Activated CD4-positive, alpha-beta T cell treated with anti-CD3 and anti-CD28 coated beads for 4 hours (primary cell): ENCODE measurements at places on chromosomes 12 and 14.

DNA sequence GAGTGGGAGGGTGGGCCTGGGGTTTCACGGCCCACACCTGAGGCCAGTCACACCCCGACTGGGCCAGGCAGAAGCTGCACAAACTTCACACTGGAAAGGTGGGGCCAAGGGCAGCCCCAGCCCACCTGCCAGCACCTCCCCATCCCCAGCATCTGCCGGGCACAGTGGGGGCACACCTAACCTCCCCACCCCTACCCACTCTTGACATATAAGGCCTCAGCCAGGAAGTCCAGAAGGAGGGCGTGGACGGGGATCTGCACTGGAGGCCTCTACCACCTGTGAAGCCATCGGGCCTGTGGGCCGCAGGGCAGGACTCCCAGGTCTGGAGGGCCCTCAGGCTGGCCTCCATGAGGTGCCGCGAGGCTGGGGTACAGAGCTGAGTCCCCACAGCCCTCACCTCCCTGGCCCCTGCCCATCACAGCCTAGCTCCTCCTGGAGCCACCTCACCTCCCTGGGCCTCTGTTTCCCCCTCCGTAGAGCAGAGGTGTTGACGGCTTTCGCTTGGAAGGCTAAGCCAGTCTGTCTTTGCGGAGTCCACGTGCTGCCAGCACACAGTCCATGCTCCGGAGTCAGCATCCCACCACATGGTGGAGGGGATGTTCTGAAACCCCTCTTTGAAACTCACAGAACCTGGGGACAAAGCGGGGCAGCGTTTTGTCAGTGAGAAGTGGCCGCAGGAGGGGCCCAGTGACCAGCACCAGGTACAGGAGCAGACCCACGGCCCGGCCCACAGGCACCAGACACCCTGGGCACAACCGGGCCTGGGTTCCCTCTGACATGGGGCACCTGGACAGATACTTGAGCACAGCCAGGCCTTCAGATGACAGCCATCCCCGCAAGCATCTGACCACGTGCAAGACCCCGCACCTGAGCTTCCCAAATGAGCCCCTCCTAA, 38.2 kb upstream of the INF2 start:
- no peak for DNase-seq

DNA sequence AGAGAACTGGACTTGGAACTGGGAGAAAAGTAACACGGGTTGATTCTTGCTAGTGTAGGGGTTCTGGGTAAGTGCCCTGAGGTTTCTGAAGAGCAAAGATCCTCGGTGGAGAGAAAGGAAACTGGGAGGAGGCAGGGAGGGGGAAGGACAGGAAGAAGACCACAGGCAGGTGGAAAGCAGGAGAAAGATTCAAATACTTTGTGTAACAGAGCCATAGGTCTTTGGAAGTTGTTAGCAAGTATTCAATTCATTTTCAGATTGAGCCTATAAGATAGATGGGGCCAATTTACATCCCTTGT, 1.3 kb downstream of the PNP start:
- DNase-seq: no peak

DNA sequence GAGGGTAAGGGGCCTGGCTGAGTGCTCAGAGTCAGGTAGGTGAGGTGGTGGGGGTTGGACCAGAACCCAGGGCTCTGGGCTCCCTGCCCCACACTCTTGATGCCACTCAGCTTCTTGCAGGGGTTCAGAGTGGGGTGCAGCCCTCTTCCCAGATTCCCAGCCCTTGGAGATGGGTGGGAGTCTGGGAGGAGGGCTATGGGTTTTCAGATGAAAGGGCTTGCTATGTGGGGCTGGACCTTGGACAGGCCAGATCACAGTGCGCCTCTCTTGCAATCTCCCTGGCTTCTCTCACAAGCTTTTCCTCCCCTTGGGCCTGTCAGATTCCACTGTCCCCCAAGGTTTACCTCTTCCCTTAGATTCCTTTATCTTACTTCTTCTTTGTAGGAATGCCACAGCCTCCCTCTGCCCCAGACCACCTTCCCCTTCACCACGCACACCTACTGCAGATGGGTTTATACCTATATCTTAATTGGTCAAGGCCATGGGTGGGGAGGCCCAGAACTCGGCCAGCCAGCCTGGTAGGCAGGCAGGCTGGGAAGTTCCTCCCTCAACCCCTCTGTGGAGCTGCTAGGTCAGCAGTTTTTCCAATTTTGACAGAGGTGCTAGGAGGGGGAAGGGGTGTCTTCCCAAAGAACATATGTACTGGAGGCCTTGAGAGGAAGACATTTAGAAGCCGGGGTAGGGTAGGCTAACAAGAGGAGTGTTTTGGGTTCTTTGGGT, 1.4 kb downstream of the NYNRIN start:
- DNase-seq: no peak

GRCh38 chr12:11812586-11813437, 163.3 kb downstream of the ETV6 start:
- DNase-seq: no peak

DNA sequence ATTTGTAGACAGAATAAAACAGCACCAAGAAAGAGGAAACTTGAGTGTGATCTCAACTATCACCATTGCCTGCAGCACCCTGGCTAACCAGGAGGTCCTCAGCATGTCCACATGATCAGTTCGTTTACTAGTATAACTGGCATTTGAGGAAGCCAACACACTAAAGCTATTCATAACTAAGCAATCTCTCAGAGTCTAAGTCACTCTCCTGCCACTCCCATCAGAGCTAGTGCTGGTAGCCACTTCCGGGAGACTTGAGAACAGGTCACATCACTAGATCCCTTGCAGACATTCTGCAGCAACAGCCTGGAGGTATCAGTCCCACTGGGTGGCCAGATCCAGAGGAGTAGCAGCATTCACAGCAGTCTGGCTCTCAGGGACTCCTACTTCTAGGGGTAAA, 352.9 kb upstream of the OR4E1 start:
- DNase-seq: no peak

DNA sequence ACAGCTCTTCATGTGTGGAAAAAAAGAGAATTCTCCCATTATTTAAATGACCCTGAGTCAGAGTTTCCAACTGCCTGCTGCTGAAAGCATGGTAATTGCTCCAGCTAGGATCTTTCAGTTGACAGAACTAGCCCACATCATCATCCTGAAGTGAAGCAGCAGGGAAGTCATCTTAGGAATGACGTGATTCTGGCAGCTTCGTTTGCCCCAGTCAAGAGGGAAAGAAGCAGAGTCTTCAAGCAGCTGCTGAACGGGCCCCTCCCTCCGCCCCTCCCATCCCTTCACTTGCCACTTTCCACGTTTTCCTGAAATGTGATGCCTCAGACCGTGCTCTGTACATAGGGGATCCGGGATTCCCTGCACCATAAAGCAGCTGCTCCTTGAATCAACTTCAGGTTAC, 455.0 kb upstream of the TMEM132C start:
- DNase-seq: no peak

DNA sequence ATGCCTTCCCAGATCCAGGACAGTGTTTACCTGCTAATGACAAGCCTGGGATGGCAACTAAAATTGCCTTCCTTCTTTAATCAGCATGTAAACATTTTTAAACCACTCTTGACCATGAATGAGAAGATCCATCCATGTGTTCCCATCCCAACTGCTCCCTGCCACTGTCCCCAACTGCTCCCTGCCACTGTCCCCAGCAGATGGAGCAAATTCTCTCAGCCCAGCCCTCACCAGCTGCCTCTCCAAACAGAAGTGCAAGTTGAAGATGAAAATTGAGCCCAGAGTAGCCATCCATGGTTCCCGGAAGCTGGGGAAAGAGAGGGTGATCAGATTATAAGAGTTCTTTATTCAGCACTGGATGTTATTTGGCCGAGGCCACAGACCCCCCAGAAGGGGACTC, 133.1 kb downstream of the SLC15A4 start:
- DNase-seq: no peak

DNA sequence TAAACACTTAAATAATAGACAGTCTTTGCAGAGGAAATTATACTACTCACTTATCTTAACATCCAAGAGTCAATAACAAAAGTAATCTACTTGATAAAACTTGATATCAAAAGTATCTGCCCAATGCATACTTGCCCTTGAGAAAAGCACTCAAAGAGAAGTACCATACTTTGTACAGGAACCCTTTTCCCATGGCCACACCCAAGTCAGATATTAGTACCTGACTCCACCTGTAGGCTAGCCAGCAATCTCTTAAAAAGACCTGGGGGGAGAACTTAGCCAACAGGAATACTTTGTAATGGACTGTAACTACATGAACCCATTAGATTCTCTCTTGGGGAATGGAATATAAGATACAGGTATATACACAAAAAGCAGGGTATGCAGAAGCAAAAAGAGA, 99.6 kb upstream of the HECTD1 start:
- no peak for DNase-seq

DNA sequence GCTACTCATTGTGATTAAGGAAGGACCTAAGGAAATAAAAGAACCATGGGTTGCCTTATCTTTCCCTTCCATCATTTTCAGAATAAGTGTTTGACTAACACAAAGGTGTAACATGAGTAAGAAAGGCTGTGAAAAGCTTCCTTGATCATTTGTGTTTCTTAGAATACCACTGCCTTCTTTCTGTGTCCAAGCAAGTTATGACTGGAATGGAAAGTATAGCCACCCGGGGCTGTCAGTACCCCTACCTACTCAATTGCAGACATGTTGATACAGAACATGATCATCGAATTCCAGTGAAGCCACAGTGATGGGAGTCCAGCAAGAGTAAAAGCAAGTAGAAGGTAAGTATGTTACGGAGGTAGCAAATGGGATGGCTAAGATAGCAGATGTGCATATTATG, 209.8 kb downstream of the PELI2 start:
- DNase-seq: no peak

DNA sequence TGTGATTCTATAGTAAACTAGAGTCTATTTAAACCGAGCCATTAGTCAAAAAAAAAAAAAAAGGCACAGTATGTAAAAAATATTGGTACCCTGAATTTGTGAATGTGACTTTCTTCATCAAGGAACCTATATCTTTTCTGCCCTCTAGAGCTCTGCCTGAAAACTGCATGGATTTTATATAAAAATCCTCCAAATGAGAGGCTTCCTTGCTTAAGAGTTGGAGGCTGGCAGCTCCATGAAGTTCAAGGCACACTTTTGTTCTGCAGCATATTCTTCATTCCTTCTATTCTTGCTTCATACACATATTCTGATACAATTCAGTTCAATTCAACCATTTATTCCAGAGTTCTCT, 23.1 kb upstream of the NKX2-8 start:
- DNase-seq: no peak

GRCh38 chr14:30381861-30382480, 177.0 kb upstream of the G2E3 start:
- no peak for DNase-seq

GRCh38 chr12:111937429-111937828, 75.5 kb downstream of the TMEM116 start:
- DNase-seq: no peak

DNA sequence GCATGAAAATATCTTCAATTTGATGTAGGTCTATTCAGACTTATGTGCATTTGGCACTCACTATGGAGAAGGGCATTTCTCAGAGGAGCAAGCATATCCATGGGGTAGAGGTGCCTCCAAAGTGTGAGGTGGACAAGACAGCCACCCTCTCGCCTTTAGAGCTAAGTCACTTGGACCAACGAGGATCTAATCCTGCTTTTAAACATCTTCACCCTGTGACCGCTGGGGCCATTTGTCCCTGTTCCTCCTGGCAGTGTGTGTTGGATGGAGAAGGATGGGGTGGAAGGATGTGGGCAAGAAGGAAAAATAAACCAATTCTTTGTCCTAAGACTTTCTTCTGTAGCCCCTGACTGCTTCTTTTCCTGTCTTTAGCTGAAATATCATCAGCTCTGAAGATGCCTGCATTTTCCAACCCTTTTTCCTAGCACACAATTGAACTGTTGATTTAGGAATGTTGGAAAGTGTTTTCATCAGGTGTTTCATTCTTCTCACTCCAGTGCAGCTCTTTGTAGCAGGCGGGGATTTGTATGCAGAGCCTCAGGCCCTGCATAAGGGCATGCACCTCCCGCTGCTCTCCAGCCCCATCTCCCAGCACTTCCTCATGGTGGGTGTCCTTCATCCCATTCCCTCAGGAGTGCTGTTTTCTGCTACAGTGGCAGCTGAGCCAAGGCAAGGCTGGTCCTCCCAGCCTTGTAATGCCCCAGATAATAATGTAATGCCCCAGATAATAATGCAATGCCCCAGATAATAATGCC, 5.3 kb downstream of the FGF6 start:
- no peak for DNase-seq

GRCh38 chr12:38771871-38772270, 133.5 kb downstream of the CPNE8 start:
- no peak for DNase-seq

- no peak for DNase-seq
Measured at GRCh38 chr12:31865023-31865422, 94.2 kb upstream of the RESF1 start.

- DNase-seq: no peak
Measured at GRCh38 chr12:48532601-48533000, 7.2 kb downstream of the OR8S1 start.

DNA sequence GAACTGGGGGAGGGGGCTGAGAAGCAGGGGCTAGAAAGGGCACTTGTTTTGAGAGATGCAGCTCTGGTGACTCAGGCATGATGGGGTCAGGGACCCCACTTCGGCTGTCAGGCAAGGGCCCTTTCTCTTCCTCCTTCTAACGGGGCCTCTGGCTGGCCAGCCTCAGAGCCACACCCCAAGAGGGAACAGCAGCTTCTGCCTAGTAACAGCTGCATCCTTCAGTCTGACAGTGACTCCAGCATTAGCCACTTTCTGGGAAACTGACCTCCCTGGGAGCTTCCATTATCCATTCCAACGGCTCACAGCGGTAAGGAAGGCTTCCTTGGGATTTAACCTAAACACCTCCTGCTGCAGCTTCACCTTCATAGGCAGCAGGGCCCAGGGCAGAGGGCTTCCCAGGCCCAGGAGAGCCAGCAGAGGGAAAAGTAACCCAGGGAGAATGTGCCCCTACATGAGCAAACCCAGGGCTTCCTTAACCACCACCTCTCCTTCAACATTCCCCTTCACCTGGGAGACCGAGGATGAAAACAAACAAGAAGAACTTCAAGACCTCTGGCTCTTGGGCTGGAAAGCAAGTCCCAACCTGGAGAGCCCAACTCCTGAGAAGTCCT, 2.7 kb downstream of the NCKAP5L start:
- no peak for DNase-seq

GRCh38 chr14:54738009-54738408, 164.6 kb downstream of the GCH1 start:
- no peak for DNase-seq

DNA sequence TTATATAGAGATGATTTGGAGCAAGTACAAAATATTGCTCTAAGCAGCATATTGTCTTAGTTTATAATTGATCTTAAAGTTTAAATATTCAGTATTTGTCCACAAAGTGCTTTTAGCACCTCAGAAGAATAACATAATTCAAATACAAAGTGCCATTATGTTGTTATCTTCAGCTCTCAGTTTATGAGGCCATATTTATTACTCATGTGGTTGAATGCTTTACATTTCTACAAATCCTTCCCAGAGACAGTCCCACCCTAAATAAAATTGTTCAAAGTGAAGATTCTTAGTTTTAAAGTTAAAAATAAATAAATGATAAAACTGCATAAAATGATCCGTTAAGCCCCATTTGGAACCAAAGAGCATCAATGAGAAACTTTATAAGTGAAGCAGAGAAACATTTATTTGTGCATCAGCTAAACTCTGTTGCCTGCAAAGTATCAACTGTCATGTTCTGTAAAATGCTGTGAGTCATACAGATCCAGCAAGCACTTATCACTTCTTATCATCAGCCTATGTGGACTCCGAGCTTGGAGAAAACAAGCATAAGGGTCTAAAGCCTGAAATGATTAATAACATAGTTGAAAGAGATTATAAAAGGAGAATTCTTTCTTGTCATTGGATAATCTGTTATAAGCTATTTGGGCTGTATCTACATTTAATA, 218.9 kb downstream of the ADAMTS20 start:
- no peak for DNase-seq
